Left renal pelvis (tissue), 4 donors: ENCODE measurements at places on chromosomes 13 and 19. TPM values are rescaled to one million over a fixed set of nuclear protein-coding genes. Genes with fewer than 3 reads are reported as not detected.

- DNase-seq: no peak
Measured at GRCh38 chr19:55146705-55147273, 2.2 kb downstream of the TNNT1 start.

Gene FFAR2
- polyA plus RNA-seq: 1.4 TPM

DNA sequence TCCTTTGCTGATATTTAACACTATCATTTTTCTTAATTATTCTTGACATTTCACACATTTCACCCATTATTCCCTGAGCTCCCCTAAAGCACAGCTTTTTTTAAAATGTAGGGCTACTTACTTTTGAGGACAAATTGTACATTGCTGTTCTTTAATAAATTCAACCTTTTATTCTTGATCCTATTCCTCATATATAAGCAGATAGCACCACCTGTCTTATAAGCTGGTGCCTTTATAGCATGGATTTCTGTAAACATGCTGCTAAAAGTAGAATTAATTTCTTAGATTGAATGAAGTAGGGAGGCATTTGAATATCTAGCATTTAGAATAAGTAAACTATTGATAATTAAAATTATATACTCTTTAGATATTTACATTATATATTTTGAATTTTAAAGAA, 603.4 kb upstream of the PCDH9 start:
- no peak for DNase-seq

DNA sequence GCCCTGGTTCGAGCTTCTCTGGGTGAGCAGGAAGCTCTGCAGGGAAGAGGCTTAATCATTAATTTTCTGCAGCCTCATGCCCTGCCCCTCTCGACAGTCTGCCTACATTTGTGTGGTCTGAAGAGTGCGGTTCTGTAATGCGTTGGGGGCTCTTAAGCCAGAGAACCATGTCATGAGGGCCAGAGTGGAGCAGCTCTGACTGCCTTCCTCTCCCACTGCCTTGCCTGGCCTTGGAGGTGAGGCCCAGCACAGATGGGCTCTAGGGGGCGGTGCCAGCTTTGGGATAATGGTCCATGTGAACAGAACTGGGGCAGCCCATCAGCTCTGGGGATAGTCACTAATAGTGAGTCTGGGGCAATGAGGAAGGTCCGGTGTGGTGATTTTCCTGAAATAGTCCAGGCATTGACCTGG, 5.7 kb downstream of the FGF9 start:
- no peak for DNase-seq

GRCh38 chr19:2476451-2477140, 669 bp downstream of the GADD45B start:
- DNase-seq: no peak
